Activated CD4-positive, alpha-beta T cell treated with anti-CD3 and anti-CD28 coated beads, Interleukin-2, amount 10 ng/mL, durations not matched to agents 24 days and 14 days (primary cell): ENCODE measurements at places on chromosomes 4 and X. TPM values are rescaled to one million over a fixed set of nuclear protein-coding genes. Genes with fewer than 3 reads are reported as not detected.

Gene TMPRSS11F
- not detected in 2 replicates for total RNA-seq

Gene KIAA1210
- total RNA-seq = not detected in 2 replicates

Gene LIAS
- total RNA-seq = 27.7 and 29.2 TPM in 2 replicates

Gene CT45A2
- total RNA-seq = not detected in 2 replicates

- H3K36me3 ChIP-seq = no peaks in the 10 kb centered on the region
- H3K27me3 ChIP-seq = no peaks in the 10 kb centered on the region
- DNase-seq = no peak
- no peaks in the 10 kb centered on the region for H3K4me1 ChIP-seq
- H3K27ac ChIP-seq = no peak overlapping the region
These were observed 1892.3 kb upstream of the TENM3 start for GRCh38 chr4:180350901-180351300.

DNA sequence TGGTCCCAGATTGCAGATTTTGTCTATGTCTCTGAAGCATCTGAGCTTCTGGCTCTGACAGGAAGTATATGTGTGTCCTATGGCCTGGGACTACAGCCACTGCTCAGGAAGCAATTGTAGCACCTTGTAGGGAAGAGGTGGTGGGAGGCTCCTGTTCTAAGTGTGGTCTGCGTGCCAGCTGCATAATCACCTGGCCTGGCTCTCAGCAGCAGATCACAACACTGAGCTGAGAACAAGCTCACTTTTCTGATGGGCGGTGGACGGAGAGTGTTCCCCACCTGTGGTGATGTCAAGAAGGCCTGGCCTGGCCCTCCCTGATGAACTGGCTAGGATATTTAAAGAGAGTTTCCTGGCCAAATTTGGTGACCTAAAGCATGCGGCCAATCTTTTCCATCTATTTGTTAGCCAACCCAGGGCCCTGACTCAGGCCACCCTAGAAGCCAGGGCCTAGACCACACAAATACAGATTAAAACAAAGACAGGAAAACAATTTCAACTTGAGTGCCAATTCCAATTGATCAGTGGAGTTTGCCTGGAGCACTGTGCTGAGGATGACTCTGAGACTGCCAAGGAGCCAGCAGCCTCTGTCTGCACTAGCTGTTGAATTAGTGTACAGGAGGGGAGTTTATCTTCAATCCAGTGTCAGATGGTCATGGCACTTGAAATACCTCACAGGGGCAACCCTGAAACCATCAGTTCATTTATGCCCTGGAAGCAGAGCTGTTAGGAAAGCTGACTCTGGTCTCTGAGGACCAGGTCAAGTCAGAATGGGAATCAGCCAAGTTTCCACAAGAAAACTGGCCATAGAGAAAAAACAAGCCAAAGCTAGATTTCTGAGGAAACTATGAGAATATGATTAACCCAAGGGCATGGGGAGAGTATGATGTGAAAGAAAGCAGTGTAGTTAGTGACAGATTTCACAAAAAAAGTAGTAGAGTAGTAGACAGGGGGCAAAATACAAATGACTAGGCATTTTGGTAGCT is 47.4 kb downstream of the PRDM5 start:
- DNase-seq = no peak
- H3K4me1 ChIP-seq = no peaks in the 10 kb centered on the region
- peaks cover 9% of the 10 kb centered on the region for H3K27me3 ChIP-seq
- H3K27ac ChIP-seq = no peak overlapping the region
- H3K4me3 ChIP-seq = no peak overlapping the region

DNA sequence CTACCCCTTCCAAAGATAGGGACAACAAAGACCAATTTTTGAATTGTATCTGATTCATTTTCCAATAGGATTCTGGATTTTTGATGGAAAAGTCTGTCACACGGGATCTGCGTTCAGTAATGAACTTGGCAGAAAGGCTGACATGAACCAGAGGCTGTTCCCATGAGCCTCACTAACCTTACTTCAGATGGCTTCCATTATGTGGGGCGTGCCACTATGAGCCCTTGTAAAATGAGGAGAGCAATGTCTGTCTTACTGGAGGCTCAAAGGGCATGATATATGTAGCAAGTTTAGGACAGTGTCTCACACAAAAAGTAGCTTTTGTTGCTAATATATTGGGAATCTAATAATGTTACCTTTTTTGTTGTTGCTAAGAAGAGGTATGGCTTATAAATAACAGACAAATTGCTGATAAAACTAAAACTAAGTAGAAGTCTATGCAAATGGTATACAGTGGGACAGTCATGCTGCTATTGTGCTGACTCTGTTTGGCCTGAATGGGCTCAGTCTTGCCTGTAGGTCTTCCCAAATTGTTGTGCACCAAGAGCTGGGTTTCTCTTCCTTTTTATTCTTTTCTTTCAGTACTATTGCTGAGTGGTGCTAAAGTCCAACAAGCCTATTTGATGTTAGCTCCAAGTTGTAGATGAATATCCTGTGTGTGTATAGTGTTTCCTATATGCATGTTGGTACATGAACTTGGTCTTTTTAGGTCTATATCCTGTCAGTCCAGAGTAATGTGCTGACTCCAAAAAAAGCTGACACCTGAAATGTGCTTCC is 132.1 kb downstream of the SPRY1 start:
- no peak for DNase-seq
- H3K4me3 ChIP-seq = no peak overlapping the region
- no peaks in the 10 kb centered on the region for H3K27me3 ChIP-seq
- H3K4me1 ChIP-seq = peaks cover 13% of the 10 kb centered on the region
- H3K27ac ChIP-seq = no peak overlapping the region
- no peaks in the 10 kb centered on the region for H3K36me3 ChIP-seq

DNA sequence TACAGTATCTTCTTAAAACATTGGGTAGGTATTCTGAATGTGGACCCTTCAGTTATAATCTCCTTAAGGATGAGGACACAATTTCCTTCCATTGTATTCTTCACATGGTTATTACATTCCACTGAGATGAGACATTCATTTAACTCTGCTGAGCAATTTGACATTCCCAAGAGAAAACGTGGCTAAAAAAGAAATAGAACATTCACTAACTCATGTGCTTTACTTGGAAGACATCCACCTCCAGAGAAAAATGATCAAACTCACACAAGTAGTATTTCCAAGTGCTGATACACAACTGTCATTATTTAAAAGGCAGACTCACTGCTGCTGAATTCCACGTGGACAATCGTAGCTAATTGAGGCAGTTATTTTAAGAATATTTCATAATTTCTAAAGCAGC is 227.9 kb upstream of the ANKRD50 start:
- no peak overlapping the region for H3K27ac ChIP-seq
- H3K36me3 ChIP-seq = no peaks in the 10 kb centered on the region
- no peak for DNase-seq
- no peaks in the 10 kb centered on the region for H3K4me1 ChIP-seq

- H3K36me3 ChIP-seq = no peaks in the 10 kb centered on the region
- no peak for DNase-seq
- no peaks in the 10 kb centered on the region for H3K4me1 ChIP-seq
- no peak overlapping the region for H3K4me3 ChIP-seq
These were observed 806.3 kb downstream of the STIM2 start for GRCh38 chr4:27666943-27667342.

GRCh38 chrX:63855896-63856295 is 70.9 kb upstream of the ARHGEF9 start:
- H3K27ac ChIP-seq = no peak overlapping the region
- no peaks in the 10 kb centered on the region for H3K27me3 ChIP-seq
